ENCODE measurements at places on chromosomes 1 and 21.

DNA sequence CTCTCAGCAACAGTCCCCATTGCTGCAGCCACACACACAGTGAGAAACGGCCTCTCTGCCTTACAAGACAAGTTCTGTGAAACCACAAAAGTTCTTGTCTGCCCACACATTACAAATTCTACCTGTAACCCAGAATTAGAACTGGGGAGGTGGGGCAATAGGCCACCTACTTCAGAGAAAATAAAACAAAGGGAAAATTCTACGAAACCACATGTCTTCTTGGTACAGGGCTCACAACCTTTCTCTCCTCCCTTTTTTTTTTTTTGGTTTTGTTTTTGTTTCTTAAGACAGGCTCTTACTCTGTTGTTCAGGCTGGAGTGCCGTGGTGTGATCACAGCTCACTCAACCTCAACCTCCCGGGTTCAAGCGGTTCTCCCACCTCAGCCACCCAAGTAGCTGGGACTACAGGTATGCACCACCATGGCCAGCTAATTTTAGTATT, 30.2 kb downstream of the LPAR3 start:
- no peak for DNase-seq

DNA sequence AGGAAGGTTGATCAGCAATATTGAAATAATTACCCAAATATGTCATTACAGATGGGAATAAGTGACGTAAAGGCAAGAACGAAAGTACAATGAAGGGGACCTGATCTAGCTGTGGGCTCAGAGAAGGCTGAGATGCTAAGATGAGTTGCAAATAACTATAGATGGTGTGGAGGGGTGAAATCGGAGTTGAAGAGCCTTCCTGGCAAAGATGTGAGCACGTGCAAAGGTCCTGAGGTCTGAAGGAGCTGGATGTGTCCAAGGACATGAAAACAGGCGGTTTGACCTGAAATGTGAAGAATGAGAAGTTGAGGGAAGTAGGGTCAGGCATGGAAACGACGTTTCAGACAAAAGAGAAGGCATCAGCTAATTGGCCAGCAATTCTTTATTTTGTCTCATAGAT, 61.6 kb upstream of the SLC45A1 start:
- DNase-seq: no peak

DNA sequence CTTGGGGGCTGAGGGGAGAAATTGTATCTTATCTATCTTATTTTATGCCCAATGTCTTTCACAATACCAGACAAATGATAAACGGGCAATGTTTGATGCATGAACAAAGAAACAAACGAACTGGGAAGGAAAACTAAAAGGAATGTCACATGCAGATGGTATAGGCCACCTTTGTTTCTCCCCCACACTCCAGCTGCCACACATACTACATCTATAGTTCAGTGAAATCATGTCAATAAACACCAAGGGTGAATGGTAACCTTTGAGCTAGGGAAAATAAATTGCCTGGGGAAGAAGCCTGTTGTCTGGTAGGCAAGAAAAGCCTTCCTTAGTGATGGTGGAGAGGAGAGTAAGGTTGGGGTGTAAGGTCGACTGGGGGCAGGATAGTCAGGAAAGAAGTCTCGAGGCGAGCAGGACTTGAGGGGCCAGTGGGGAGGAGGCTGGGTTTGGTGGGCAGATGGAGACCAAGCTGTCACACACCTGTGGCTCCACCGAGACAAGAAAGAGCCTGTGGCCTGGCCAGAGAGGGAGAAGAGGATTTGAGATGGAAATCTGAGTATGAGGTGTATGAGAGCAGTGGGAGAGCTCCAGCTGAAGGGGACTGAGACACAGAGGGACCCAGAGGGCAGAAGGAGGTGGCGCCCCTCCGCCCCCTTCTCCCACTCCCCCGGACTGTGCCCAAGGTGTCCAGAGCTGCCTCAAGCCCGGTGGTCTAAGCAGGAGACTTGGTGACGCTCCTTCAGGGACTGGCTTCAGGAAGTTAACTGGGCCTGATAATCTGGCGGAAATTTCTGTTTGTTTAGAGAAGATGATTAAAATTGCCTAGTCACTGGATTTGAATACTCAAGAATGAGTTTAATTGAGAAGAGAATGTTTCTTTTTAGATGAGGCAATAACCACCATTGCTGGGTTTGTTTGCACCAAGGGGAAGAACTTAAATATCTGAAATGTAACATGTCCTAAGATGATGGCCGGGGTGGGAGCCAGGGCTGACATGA, 37.3 kb downstream of the ATF3 start:
- no peak for DNase-seq

DNA sequence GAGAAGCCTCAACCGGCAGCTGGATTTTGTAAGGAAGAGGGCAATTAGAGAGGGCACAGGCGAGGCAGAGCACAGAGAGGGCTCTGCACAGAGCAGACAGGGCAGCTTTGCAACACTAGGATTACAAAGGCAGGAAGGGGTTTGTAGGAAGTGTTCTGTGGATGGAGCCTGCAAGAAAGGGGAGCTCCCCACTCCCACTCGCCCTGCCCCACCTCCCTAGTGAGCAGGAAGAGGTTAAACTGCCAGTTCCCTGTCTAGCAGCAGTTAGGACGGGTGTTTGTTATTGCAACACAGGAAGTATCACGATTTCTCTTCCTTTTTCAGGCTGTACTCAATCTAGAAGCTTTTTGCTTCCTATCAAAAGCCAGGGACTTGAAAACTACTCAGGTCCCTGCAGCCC, 63.3 kb upstream of the LRRC8D start:
- DNase-seq: peak; percentile 21

Data from foreskin fibroblast (primary cell).